Ovary (tissue), 10 donors: ENCODE measurements at places on chromosomes 11 and 22.
A peak's percentile ranks its signal among the peaks of the same experiment; 100 is the strongest.

- no peak for DNase-seq
These were observed 7.9 kb downstream of the SC5D start for GRCh38 chr11:121300313-121300971.

DNA sequence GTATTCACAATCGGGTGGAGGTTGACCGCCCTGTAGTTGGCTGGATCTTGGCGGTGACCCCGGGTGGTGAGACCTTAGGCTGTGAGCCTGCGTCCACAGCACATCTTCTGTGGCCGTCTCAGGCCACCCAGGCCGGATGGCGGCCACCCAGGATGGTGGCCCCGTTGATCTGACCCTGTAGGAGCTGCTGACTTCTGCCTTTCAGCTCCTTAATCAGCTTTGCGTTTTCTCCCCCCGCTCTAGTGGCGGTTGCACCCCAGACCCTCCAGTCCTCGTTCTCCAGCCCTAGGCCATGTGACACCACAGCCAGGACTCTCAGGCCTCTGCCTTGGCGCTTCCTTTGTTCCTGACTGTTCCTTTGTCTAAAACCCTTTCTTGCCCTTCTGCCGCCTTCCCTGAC is 244.0 kb downstream of the TBC1D22A start:
- DNase-seq, result no peak

DNA sequence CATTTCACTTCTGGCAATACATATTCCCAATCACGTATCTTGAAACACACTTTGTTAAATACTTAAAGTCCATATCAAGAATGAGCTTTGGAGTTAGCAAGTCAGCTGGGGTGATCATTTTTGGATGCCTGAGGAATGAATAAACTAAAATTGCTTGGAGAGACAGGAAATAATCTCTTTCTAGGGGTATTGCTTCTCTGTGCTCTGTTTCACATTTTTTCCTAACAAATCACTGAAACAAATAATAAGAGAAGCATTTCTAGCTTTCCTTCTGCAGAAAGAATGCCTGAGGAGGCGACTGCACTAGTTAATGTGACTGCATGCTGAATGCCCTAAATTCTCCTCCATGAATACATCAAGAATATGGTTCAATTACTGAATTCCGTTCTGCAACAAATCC is 541.4 kb upstream of the CCDC90B start:
- DNase-seq, result no peak

DNA sequence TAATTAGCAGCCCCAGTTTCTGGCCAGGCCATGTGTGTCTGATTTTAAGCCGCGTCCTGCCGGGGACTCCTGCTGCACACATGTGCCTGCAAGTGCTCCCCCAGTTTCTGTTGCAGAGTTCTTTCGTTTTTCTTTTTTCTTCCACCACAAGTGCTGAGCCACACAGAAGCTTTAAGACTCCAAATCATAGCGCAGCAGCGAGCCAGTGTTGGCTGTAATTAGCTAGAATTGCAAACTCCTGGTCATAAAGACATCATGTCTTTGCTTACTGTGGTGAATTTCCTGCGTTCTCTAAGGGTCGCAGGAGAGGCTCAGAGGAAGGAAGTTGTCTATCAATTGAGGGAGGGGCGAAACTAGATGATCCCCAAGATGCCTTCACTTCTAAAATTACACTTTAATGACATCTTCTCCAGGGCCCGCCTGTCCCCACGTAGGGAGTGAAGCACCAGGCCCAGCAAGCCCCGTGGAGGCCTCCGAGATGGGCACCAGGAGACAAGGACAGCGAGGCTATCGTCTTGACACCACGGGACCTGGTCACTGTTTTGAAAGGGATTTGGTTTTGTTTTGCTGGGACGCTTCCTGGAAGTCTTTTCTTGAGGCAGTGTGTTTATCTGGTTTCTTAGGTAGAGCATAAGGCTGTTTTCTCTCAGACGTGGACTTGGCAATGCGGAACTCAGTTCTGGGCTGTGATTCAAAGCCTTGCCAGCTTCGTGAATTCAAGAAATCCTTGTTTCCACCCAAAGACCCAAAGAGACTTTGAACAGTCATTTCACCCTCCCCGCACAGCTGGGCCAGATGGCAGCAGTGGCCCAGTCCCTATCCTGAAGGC is 71.8 kb downstream of the UBASH3B start:
- no peak for DNase-seq

GRCh38 chr22:45996241-45997076 is 19.5 kb upstream of the WNT7B start:
- no peak for DNase-seq

DNA sequence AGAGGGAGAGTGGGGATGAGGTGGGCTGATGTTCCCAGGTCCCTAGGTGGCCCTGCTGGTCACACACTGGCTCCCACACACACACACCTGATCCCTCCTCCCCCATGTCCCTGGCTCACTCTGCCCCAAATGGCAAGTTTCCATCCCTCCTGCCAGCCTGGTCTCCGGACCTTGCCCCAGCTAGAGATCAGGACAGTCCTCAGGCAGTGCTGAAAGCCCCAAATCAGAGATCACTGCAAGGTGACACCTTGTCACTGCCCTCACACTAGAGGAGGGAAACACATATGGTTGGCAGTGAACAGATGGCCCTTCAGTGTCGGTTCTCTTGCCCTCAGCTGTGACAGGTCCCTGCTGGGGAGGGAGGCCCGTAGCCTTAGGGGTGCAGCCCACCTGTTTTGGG is 7.6 kb downstream of the TMPRSS5 start:
- no peak for DNase-seq

- no peak for DNase-seq
These were observed 19.9 kb upstream of the APOA1 start for GRCh38 chr11:116857316-116857715.

DNA sequence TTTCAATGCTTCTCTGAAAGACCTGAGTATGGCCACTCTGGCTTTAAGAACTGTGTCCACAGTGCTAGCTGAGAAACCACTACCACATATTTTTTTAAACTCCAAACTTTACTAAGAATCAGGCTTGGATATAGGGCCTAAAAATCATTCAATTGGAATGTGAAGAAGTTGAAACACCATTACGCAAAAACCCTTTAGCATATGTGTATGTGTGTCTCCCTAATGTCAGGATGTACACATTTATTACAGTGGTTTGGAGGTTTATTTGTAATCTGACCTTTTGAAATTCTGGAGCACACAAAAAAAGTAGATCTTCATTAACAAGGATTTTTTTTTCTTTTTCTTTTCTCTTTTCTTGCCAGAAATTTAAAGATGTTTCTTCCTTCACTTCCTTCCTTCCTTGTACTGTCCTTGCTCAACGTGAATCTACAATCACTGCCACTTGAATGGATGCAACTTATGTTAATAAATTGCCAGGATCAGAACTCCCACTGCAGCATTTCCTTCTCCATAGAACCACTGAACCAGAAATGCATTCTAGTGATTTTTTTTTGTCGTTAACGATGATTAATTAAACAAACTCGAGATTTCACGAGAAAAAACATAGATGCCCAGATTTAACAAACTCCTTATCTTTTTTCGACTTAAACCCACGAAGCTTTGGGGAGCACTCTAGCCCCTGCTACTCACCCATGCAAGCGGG is 3.1 kb upstream of the ADM start:
- no peak for DNase-seq

DNA sequence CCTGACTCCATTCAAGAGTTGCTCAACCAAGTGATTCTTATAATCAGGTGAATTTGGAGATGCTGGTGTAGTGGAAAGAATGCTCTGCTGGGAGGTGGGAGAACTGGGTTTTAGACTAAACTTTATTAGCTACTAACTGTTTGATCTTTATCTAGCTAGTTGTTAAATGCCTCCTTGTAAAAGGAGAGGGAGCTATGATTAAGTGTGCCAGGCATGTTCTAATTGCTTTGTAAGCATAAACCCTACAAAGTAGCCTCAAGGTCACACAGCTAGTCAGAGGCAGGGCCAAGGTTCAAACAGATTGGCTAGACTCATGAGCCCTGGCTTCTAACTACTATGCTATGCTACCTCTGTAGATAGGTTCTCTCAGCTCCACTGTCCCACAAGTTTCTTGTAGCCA is 105.5 kb downstream of the NXPE2 start:
- DNase-seq, result no peak

DNA sequence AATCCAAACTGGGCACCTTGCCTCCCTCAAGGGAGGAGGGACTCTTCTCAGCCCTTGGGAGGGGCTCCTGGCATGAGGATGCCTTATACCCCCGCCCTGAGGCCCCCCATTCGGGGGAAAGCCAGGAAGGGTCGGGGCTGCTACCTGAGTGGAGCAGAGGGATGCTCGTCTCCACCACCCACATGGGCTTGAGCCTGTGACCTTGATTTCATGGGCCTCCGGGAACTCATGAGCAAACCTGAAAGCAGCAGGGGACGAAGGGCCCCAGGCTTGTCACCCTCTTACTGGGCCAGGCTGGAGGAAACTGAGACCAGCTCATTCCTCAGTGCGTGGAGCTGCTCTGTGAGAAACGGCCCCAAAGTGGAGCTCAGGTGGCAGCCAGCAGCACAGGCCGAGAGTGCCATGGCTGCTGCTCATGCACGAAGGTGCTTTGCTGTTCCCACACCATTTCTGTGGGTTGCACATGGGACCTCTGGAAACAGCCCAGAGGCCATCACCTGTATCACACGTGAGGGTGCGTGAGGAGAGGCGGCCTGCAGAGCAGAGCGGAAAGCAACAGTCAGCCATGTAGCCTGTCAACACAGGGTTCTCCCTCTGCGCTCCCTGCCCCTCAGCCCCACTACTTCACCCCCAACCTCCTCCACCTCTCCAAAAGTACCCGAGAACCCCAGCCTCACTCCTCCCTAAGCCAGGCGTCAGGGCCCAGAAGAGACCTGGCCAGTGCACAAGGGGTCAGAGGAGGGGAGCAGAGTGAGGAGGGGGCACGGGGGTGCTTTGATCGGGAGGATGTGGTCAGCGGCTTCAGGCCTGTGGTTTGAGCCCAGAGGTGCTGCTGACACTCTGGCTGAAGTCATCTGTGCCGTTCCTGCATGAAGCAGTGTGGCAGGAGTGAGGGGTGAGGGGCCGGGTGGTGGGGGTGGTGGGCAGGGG is 14.1 kb upstream of the IL2RB start:
- no peak for DNase-seq

GRCh38 chr11:93717501-93717900 is 23.8 kb downstream of the TAF1D start:
- no peak for DNase-seq

DNA sequence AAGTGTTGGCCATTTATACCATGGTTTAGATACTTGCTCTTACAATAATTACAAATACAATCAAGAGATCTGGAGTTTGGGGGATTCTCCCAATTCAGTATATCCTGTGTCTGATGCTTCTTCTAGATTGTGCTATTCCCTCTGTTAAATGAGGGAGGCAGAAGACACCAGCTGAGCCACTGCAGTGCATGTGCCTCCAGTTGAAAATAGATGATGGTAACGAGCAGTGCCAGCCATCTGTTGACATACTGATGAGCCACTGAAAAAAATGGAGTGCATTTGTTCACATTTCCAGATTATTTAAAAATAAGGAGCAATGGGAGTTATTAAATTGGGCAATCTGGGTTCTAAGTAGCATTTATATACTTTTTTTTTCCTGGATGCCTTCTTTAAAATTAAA is 1428.0 kb upstream of the TENM4 start:
- no peak for DNase-seq

- no peak for DNase-seq
These were observed 14.6 kb downstream of the FAM83F start for GRCh38 chr22:40009292-40009774.

DNA sequence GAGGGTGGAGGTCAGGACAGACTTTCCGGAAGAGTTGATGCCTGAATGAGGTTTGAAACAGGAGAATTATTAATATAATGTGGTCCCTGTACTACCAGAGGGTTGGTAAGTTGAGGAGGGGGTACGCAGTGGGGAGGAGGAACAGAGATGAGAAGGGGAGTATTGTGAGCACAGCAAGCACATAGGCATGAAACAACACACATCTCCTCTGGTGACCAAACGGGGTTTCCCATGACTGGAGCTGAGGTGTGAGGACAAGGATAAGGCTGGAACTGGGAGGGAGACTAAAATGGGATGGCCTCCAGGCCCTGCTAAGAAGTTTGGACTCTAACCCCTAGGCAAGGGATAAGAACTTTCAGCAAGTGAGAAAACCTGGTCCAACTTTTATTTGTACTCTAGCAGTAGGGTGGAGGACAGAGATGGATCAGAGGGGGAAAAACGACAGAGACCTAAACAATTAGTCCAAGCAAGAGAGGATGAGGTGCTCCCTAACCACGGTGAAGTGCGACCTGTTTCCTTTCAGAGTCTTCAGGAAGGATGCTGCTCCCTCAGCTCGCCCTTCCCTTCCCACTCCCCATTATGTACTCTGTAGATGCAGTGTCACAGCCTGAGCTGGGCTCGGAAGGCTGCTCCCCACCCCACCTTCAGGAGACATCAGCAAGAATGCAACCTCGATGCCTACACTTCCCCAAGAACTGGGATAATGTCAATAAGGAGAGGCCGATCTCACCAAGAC is 59.2 kb downstream of the BTG4 start:
- no peak for DNase-seq

DNA sequence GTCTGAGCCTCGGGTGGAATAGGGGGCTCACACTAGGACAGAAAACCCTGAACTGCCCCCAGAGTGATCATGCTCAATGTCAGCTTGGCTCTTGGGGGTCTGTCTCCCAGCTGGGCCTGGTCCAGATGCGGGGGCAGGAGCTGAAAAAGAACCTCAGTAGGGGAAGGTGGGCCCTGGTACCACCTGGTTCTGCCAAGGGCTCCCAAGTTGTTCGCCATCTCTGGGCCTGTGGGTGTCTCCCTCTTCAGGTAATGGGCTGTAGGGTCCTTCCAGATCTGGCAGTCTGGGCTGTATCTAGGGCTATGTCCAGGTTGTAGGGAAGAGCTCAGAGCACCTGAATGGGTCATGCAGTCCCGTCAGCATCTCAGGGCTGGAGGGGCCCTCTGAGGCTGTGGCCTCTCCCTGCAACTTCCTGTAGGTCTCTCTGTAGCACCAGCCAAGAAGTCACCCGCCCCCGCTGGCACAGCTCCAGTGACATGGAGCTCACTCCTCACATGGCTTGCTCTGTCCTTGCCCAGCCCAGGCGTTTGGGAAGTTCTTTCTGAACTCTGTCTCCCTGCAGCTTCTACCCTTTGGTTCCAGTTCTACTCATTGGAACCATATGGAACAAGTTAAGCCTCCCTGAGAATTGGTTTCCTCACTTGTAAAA is 33.0 kb upstream of the SOX10 start:
- peak; percentile 84 for DNase-seq

GRCh38 chr22:49297286-49297870 is 530.3 kb downstream of the BRD1 start:
- DNase-seq, result no peak

DNA sequence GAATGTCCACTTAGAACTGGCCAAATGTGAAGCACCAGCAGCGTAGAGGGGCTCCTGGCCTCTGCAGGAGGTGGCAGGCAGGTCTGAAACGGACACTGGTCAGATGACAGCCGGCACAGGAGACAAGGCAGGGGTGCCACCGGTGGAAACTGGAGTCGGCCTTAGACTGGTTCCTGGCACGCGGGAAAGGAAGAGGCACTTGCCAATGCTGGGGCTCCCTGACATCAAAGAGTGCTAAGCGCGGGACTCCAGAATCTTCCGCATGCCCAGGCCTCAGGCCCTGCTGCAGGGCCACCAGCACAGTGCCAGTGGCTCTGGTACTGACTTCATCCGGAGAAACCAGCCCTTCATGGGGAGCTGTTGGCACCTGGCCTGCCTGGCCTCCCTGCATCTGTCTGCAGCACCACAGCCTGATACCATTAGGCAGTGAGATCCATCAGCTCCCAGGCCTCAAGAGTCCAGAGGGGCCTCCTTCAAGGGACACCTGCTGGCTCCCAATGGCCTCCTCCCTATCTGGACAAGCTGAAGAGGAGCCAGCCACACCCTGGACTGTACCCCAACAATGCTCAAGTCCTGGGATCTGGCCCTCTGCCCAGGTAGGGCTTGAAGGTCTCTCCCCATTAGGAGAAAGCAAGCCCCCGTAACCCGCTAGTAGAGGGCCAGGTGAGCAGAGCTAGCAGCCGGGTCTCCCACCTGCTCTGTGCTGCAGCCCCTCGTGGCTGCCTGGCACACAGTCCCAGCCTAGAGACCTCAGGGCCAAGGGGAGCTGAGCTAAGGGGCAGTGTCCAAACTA is 29.7 kb upstream of the GNB1L start:
- no peak for DNase-seq
